ENCODE measurements at places on chromosomes 4 and X.

- peak; percentile 68 for DNase-seq
Observed at GRCh38 chrX:14673764-14674163, 144.4 kb downstream of the GLRA2 start.

DNA sequence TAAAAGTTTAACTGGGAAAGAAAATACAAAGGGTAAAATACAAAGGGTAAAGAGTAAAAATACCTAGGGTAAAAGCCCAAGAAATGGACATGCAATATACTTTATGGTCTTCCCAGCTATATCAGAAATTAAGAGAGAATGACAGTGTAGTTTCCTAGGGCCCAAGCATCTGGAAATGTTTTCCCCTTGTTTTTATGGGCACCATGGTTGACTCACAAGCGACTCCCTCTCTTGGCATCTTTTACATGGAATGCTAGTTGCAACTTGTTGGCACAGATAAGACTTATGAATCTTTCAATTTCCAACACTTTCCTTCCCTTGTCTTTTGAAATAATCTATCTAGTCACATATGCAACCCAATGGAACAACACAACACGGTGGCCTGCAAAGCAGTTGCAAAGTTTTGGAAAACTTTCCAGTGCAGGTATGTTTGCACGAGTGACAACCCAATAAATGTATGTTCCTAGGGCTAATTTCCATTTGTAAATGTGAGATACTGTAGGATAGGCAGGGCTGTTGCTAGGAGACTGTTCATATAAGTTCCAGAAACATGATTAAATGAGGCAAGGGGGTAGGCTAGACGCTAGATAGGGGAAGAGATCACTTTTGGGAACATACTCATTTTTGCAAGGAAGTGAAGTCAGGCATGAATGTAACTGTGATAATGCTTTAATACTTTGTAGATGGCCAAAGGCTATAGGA lies 36.4 kb upstream of the CWH43 start:
- no peak for DNase-seq

DNA sequence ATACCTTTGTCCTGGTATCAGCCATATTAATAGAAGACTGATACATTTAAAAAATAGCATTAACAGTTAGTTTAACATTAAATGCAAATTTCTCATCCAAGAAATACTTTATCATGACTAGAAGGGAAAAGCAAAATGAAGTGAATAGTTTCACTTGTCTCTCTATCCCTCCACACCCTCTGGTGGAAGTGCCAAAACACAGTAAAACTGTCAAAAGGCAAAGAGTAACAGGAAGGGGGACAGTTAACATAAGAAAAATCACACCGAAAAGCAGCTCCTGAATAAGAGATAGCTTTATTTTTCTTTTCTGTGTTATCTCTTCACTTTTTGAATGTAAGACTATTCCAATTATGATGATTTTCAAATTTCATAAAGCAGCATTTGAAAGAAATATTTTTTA lies 187.2 kb downstream of the FBXW7 start:
- DNase-seq = no peak

DNA sequence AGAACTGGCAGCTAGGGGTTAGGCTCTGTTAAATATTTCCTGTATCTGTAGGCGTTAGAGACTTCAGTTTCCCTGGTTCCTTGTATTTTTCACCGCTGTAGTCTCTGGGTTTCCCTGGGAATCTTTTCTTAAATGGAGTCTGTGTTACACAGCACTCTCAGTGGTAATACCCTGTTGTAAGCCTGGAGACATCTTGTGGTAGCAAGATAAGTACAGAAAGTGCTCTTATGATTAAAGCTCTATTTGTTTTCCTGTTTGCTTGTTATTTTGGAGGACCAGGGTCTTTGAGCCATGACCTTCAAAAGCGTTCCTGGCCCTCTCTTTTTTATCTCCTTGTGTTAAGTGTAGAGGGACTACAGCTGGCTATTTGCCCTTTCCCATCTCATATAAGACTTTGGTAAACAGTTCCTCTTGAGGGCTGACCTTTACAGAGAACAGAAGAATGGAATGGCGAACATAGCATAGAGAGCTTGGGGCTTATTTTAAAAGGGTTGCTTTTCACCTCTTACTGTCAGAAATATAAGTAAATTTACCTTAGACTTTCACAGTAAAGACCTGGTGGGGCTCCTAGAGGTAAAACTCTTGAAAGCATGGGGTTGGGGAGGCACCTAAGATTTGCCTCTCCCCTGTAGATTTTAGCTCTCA lies 782.5 kb downstream of the FAT4 start:
- DNase-seq = no peak

DNA sequence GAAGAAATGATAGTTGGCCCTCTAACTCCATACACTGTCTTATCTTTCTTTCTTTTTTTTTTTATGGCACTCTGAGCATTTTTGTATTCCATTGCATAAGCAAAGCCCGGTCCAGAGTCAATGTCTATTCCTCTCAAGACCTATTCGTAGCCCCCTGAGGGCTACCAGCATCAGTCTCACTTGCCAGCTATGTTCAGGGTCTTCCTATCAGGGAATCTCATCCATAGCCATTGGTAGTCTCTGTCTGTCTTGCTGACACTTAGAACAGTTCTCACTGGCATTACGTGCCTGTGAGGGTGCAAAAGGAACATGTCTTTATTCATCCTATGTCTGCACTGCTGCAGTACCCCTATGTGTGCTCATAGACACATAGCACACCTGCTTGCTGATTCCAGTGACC lies 51.0 kb downstream of the BMP2K start:
- no peak for DNase-seq

GRCh38 chr4:25814301-25815136 lies 48.3 kb downstream of the SEL1L3 start:
- DNase-seq = no peak

DNA sequence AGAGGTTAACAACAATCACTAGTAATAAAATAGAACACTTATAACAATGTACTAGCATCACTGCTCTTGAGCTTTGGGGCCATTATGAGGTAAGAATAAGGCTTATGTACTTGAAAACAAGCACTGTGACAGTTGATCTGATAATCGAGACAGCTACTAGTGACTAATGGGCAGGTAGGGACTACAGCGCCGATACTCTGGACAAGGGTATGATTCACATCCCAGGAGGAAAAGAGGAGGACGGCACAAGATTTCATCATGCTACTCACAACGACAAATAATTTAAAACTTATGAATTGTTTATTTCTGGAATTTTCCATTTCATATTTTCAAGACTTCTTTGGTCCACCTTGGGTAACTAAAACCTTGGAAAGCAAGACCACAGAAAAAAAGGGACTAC lies 62.3 kb downstream of the FAM184B start:
- DNase-seq = no peak

DNA sequence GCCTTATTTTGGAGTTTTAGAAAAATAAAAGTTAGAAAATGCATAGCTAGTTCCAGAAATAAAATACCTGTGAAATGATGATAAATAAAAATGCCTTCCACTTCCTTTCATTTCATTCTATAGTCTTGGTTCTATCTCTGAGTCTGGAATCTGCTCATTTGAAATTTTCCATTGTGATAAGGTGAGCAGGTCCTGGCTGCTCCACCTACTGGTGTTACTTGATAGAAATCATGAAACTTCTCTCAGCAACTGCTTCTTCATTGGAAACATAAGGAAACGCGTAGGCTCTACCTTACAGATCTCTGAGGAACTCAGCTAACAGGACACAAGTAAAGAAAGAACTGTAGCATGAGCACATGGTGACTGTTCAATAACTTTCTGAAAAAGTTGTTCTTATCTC lies 141.8 kb downstream of the DCHS2 start:
- no peak for DNase-seq

DNA sequence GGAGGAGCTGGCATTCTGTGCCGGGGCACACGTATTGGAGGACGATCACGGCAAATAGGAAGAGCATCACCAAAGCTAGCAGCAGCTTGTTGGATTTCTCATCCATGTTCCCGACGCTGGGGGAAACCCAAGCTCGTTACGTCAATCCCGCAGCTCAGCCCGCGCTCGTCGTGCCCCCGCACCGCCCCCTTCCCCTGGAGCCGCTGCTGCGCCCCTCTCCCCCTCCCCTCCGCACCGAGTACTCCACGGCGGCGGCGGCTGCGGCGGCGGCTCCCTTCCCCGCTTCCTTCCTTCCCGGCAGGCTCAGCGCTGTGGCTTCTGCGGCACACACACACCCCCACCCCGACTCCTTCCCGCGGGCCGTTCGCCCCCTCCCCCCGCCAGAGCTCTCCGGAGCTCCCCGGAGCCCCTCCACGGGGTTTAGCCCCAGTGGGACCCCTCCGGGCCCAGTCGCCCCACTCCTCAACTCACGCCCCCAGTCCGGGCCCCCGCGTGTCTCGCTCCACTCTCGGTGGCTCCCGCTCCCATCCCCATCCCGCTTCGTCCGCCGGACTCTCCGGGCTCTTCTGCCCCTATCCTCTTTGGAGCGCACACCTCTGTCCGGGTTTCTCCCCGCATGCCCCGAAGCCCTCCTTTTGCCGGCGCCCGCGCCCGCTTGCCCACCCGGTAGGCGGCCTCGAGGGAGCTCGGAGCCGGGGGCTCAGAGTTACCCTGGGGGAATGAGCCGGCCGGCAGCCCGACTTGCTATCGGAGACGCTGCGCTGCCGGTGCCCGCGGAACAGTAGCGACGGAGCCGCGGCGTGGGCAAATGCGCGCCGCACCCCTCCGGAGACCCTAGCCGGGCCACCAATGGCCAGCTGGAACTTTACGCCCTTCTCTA lies 978 bp downstream of the HS6ST2 start:
- DNase-seq = no peak

DNA sequence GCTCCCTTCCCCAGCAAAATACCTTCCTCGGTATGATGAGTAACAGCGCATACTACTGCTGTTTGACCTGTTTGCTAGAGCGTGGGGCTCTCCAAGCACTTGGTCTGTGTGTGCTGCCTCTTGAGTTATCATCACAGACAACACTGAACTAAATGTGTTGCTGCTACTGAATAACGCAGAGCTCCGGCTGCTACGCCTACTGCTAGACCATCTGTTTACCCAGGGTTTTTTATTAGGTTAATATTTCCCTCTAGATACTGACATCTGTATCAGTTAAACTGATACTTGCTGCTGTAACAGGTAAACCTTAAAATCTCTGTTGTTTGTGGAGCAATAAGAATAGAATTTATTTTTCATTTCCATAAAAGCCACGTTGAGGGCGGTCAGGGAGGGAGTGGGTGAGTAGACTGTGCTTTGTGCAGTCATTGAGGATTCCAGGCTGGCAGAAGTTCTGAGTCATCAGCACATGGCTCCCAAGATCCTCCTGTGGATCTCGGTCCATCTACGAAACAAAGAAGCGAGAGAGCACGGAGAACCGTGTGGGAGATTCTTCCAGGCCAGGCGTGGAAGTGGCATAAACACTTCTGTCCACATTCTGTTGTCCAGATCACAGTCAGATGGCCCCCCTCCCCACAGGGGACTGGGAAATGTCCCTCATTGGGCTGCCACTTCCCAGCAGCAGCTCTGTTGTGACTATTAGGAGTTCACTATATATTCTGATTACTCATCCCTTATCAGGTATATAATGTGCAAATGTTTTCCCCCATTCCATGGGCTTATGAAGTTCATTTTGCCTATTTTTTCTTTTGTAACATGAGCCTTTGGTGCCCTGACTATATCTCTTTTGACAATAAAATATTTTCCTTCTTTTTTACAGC lies 14.1 kb downstream of the GRK4 start:
- DNase-seq = no peak

DNA sequence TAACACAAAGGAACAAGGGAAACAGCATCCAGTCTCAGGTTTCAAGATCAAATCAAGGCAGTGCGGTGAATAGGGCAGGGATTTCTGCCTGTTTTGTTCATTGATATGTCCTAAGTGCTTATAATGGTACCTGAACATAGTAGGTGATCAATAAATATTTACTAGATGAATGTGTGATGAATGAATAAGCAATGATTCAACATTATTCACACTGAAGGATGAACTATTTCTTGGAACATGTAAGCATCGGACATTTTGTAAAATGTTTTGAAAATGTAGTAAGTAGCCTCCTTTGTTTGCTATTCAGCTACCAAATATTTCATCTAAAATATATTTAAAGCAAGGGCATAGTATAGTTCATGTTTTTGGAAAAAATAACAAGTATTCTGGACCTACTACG lies 67.8 kb downstream of the USP38 start:
- DNase-seq = no peak

DNA sequence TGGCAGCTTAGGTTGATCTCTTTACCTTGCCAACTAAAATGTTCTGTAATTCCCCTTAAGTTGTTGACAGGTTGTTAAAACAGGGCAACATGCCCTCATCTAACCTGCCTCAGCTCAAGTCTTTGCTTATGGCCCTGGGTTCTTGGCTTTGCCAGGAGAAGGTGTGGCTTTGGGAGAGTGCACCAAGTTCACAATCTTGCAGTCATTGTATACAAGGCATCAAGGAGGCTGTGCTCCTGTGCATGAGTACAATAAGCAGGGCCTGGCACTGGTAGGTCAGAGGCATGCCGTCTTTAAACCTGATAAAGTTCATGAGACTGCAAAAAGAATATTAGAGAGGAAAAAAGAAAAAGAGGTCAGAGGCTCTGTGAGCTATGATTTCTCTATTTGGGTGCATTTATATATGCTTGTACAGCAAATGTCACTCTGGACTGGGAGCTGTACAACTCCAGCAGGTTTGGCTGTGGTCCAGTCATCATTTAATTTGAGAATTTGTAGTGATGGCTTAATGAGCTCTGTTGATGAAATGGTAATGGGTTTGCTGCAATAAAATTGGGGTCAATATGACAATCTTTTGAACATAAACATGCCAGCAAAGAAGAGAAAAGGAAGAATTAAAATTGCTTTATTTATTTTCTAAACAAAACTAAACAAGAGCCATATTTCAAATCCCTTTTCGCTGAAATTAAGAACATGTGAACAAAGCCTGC lies 30.3 kb downstream of the AREG start:
- no peak for DNase-seq

Measured in GM12864 (cell line).